T-helper 22 cell (primary cell): ENCODE measurements at places on chromosomes 5 and 9.

DNA sequence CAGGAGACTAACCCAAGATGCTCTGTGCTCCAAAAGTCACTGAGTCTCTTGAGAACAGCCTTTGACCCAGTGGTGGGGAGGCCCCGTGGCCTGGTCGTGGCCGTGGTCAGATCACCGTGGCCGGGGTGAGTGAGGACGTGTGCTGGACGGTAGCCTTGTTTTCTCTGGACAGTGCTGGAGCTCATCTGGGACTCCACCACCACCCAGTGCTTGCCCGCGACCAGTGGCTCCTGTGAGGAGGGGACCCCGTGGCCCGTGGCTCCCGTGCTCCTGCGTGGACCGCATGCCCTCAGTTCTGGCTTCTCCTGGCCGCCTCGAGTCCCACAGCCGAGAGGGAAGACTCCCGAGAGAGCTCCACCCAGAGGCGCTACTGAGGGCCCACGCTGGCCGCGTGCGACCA, 15.9 kb upstream of the NOTCH1 start:
- DNase-seq, result no peak

GRCh38 chr5:146644831-146645230, 128.8 kb upstream of the GPR151 start:
- DNase-seq, result no peak

DNA sequence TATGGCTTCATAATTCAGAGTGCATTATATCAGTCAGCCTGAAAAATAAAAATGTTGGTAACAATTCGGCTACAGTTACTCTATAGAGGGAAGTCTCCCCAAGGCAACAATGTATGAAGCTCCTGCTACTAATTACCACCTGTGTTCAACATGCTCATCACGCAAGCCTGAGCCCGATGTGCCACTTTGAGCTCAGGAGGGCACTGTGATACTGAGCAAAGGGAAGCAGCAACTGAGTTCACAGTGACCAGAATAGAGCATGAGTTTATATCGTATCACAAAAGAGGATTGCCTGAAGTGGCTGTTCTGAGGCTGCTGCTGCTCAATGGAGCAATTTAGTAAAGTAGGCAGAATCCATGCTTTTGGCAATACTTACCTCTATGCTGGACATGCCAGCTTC, 202.0 kb upstream of the HAPLN1 start:
- no peak for DNase-seq

DNA sequence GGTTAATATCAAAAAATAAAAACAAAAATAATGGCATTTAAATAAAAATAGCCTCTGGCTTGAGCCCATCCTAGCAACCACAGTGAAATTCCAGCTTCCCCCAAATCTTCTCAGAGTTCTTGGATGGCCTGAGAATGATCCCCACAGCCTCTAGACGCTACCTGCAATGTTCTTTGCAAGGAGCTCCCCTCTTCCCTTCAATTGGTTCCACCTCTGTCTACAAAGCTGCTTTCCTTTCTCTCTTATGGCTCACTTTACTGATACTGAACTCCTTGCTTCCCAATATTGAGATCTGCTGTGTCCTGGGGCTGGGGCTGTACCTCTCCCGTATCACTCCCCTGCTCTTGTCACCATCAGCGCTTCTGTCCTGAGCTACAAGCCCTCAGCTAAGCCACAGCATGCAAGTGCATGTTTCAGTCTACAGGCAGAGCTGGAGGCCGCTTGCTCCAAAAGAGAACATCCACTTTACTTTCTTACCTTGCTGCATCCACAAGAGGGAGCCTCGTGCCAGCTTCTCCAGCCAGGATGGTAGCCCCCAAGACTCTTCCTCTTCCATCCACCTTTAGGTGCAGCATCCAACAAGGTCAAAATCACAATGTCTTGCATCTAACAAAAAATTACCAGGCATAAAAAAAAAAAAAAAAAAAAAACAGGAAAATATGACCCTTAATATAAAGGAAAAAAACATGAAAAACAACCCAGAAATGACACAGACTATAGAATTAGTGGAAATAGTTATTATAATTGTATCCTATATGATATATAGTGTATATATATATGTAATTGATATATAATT, 57.4 kb upstream of the PRSS3 start:
- no peak for DNase-seq

GRCh38 chr9:107358986-107359385, 75.9 kb downstream of the RAD23B start:
- no peak for DNase-seq

- DNase-seq, result no peak
These were observed 21.4 kb downstream of the ZNF608 start for GRCh38 chr5:124725040-124725434.

GRCh38 chr9:16825331-16825725, 45.1 kb downstream of the BNC2 start:
- DNase-seq, result no peak

GRCh38 chr5:138737494-138738265, 15.5 kb upstream of the CTNNA1 start:
- DNase-seq, result no peak

DNA sequence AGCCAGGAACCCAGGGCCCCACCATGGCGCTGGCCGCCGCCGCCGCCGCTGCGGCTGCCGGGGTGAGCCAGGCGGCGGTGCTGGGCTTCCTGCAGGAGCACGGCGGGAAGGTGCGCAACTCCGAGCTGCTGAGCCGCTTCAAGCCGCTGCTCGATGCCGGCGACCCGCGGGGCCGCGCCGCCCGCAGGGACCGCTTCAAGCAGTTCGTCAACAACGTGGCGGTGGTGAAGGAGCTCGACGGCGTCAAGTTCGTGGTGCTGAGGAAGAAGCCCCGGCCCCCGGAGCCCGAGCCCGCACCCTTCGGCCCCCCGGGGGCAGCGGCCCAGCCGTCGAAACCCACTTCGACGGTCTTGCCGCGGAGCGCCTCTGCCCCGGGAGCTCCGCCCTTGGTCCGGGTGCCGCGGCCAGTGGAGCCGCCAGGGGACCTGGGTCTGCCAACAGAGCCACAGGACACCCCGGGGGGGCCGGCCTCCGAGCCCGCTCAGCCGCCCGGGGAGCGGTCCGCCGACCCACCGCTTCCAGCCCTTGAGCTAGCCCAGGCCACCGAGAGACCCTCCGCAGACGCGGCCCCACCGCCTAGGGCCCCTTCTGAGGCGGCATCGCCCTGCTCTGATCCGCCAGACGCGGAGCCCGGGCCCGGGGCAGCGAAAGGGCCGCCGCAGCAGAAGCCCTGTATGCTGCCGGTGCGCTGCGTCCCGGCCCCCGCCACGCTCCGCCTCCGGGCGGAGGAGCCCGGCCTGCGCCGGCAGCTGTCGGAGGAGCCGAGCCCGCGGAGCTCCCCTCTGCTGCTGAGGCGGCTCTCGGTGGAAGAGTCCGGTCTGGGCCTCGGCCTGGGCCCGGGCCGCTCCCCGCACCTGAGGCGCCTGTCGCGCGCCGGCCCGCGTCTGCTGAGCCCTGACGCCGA, 749 bp downstream of the SOWAHA start:
- no peak for DNase-seq

DNA sequence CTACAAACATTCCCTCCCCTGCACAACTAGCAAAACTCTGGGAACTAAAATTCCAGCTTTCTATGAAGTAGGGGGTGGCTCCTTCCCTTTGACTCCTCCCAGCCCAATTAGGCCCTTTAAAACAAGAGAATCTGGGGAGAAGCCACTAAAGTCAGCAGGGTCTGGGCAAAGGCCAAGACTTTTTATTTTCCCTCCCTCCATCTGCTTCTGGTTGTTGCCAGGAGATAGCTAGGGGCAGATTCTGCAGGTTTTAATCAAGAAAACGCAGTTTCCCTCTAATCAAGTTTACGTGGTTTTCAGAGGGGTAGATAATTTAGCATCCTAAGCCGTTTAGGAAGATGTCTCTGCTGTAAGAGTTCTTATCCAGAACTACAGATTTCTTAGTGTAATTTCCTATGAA, 114.5 kb upstream of the CDH6 start:
- DNase-seq, result no peak

DNA sequence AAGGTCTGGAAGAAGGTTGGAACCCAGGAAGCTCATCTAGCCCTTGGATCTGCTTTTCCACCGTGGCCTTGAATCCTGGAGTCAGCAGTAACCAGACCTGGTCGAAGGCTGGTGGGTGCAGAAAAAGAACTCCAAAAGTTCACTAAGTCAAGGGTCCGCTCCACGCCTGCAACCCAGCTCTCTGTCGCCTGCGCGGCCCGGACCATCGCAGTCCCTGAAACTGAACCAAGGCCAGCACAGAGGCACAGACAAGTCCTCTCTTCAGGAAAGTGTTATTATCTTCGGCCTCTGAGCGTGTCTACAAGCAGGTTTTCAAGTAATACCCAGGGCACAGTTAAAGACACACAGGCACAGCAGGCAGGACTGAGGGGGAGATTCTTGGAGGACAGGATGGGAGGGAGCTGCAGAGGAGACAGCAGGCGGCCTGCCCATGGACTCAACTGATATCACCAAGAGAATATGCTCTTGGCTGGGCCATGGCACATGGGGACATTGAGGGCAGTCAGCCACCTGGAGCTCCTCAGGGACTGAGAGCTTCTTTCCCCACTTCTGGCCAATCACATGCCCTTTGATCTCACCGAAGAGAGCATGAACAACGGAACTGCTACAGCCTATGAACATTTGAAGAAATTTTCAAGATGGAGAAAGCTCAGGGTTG, 45.8 kb upstream of the SEMA4D start:
- DNase-seq, result no peak

DNA sequence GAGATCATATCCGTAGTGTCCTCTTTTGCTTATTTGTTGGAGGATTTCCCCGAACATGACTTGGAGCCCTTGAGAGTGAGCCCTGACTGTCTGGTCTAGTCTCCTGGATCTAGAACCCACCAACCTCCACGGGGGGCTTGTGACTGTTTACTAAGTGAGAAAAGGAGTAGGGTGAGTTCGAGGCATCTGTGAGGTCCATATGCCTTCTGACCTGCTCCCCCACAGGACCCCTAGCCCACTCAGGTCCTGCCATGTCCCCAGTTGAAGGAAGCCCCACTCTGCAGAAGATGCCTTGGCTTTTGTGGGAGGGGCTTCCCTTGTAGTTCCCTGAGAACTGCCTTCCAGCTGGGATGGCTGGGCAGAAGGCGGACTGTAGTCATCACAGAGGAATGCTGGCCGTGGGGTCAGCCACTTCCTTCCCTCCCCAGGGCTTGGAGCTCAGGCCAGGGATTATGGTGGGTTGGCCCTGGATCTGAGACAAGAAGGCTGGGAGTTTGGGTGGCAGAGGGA, 7.0 kb upstream of the IRF1 start:
- DNase-seq, result no peak

DNA sequence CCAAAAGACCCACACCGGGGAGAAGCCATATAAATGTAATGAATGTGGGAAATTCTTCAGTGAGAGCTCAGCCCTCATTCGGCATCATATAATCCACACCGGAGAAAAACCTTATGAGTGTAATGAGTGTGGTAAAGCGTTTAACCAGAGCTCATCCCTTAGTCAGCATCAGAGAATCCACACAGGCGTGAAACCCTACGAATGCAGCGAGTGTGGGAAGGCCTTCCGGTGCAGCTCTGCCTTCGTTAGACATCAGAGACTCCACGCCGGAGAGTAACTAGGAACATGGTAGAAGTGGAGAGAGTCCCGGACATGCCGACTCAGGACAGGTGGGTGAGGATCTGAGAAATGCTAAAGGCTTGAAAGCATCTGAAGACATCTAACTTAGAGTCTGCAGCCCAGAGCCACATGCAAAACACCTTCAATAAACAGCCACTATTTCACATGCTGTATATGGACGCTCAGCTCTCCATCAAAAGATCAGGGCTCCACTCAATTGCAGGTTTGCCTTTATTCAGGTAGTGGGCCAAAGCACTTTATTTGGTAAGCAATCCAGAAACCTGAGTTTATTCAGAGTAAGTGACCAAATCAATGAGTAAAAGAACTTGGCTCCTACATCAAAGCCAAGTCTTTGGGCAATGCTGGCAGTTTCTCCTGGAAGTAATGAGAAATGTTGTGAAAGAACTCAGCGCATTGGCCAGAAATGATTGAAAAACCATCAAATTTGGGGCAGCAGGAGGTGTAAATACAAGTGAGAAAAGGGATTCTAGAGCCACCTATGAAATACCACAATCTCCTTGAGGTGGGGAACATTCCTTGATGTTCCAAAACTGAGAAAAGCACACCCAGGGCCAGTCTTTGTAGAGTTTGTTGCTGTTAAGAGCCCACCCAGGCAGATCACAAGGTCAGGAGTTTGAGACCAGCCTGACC, 6.0 kb downstream of the RPL12 start:
- no peak for DNase-seq

- DNase-seq, result no peak
These were observed 57.3 kb upstream of the DMRT1 start for GRCh38 chr9:784202-784601.
